Thoracic aorta (tissue), 2 donors: ENCODE measurements at places on chromosomes 13 and 19.

DNA sequence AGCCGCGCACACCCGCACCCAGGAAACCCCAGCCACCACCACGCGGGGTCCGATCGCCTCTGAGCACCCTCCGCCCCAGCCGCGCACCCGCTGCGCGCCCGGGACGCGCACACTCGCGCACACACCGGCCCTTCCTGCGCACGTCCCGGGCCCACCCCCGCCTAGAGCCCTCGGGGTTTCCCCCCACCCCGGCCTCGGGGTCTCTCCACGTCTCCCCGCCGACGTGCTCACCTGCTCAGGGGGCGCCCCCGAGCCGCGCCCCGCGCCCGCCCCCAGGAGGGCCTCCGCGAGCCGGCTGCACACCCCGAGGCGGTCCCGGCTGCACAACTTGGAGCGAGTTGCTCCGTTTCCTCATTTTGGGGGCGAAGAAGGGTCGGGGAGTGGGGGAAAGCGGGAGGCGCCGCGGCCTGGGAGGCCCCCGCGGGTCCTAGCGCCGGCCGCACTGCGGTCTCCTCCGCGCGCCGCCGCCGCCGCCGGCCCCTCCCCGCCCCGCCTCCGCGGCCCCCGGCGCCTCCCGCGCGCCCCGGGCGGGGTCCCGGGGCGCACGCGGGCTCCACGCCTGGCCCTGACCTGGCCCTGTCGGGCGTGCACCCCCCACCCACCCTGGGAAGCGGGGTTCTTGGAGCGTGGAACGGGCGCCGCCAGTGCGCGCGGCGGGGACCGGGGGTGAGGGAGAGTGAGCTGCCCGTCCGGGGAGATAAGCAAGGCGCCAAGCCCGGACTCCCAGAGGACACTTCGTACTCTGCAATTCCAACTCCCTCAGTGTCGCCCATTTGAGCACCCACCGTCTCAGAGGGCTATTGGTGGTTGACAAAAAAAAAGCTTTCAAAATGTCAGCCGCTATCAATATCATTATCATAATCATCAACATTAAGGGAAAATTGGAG is at the start of gene MATK:
MATK (minus strand) TSS at position 444 of the 887 bp plus-strand sequence. CDS start 1,246 bp downstream, outside the sequence.
- no peak for DNase-seq
- H3K27me3 ChIP-seq, result no peaks in the 10 kb centered on the region
- no peaks in the 10 kb centered on the region for H3K4me1 ChIP-seq
- H3K36me3 ChIP-seq, result no peaks in the 10 kb centered on the region

- DNase-seq, result no peak
- no peaks in the 10 kb centered on the region for H3K27me3 ChIP-seq
- no peaks in the 10 kb centered on the region for H3K36me3 ChIP-seq
Observed at GRCh38 chr13:47178090-47178950, 281.5 kb upstream of the HTR2A start.

DNA sequence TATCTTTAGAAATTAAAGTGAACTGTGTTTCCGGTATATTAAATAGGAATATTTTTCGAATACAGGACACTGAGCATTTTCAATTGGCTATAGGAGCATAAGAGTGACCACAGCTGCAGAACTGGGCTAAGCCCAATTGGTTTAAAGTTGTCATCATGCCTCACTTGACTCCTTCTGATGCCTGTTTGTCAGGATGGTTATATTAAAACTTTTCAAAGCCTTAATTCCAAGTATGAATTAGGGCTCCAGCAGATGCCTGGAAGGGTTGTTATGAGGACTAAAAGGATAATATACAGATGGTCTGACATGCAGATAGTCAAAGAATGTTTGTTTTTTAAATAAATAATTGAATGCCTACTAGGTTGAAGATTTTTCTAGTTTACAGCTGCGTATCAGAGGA is 100.0 kb downstream of the LMO7 start:
- peaks cover 29% of the 10 kb centered on the region for H3K4me1 ChIP-seq
- H3K4me3 ChIP-seq, result no peak overlapping the region
- no peaks in the 10 kb centered on the region for H3K27me3 ChIP-seq
- no peak for DNase-seq

GRCh38 chr19:47661611-47662010 is 51.6 kb upstream of the EHD2 start:
- DNase-seq, result no peak
- H3K4me3 ChIP-seq, result no peak overlapping the region
- H3K27ac ChIP-seq, result peak overlapping the region; percentile 57
- no peaks in the 10 kb centered on the region for H3K27me3 ChIP-seq

DNA sequence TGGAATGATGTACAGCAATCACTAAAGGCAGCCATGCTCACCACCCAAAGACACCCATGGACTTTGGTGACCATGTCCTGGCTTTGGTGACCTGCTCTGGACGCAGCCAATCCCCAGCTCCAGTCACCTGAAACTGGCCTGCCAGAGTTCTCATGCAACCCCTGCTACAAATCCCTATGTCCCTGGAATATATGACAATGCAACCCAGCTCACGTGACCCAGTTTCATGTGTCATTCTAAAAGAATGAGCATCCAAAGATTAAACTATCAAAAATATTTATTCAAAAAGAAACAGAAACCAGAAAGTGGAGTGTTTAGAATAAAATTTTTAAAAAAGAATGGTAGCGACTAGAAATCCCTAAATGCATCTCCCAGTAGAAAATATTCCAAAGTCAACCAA is 203.3 kb upstream of the IRS2 start:
- no peaks in the 10 kb centered on the region for H3K27me3 ChIP-seq
- no peak overlapping the region for H3K4me3 ChIP-seq
- H3K4me1 ChIP-seq, result no peaks in the 10 kb centered on the region
- DNase-seq, result no peak

DNA sequence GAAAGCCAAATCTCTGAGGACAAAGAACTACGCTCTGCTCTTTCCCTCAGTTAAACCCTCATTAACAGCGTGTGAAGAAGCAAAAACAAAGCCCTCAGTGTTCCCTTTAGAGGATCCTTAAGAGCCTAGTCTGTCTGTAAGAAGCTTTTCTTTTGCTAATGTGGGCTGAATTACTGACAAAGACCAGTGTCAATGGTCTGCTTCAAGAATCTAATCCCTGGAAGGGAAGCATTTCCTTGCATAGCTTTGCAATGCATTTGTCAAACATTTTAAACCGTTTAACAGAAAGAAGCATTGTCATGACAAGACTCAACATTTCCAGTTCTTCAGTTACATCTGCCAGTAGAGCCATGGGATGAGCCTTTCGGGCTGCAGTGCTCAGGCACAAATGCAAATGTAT is 64.9 kb downstream of the EDNRB start:
- no peak for DNase-seq
- no peaks in the 10 kb centered on the region for H3K36me3 ChIP-seq
- no peak overlapping the region for H3K4me3 ChIP-seq
- H3K27ac ChIP-seq, result no peak overlapping the region
- H3K4me1 ChIP-seq, result no peaks in the 10 kb centered on the region
- no peaks in the 10 kb centered on the region for H3K27me3 ChIP-seq

GRCh38 chr19:49514151-49514550 is 1.7 kb downstream of the FCGRT start:
- H3K27ac ChIP-seq, result no peak overlapping the region
- no peak for DNase-seq
- no peaks in the 10 kb centered on the region for H3K36me3 ChIP-seq
- no peaks in the 10 kb centered on the region for H3K27me3 ChIP-seq

DNA sequence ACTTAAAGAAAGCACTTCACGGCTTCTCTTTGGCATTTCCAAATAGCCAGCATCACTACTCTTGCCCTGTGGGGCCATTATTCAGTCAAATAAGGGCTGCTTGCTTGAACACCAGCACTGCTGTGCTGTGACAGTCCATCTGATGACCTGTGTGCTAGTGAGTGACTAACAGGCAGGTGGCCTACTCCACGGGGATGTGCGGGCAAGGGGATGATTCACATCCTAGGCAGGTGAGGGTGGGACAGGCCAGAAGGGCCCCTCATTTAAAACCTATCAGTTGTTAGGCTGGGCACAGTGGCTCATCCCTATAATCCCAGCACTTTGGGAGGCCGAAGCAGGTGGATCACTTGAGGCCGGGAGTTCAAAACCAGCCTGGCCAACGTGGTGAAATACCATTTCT is 8.2 kb downstream of the CCNE1 start:
- H3K36me3 ChIP-seq, result no peaks in the 10 kb centered on the region
- no peaks in the 10 kb centered on the region for H3K4me1 ChIP-seq
- no peak overlapping the region for H3K4me3 ChIP-seq
- H3K27me3 ChIP-seq, result no peaks in the 10 kb centered on the region
- no peak for DNase-seq

- H3K27ac ChIP-seq, result no peak overlapping the region
- H3K36me3 ChIP-seq, result no peaks in the 10 kb centered on the region
- peaks cover 8% of the 10 kb centered on the region for H3K4me1 ChIP-seq
- no peaks in the 10 kb centered on the region for H3K27me3 ChIP-seq
Observed at GRCh38 chr13:93411186-93411680, 184.6 kb downstream of the GPC6 start.

DNA sequence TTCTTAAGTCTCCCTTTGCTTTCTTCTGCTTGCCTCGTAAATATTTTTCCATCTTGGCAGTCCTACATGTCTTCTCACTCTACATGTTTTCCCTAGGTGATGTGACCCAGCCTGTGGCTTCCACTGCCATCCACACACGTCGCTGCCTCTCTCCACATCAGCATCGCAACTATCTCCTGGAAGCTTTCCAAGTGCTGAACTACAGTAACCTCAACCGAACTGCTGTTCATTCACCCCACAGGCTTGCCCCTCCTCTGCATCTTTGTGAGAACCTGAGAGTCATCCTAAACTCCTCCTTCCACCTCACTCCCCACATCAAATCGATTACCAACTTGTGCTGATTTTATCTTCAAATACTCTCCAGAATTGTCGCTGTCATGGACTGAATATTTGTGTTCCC is 41.2 kb upstream of the USPL1 start:
- H3K36me3 ChIP-seq, result no peaks in the 10 kb centered on the region
- H3K27me3 ChIP-seq, result no peaks in the 10 kb centered on the region
- no peak overlapping the region for H3K4me3 ChIP-seq
- H3K27ac ChIP-seq, result no peak overlapping the region

DNA sequence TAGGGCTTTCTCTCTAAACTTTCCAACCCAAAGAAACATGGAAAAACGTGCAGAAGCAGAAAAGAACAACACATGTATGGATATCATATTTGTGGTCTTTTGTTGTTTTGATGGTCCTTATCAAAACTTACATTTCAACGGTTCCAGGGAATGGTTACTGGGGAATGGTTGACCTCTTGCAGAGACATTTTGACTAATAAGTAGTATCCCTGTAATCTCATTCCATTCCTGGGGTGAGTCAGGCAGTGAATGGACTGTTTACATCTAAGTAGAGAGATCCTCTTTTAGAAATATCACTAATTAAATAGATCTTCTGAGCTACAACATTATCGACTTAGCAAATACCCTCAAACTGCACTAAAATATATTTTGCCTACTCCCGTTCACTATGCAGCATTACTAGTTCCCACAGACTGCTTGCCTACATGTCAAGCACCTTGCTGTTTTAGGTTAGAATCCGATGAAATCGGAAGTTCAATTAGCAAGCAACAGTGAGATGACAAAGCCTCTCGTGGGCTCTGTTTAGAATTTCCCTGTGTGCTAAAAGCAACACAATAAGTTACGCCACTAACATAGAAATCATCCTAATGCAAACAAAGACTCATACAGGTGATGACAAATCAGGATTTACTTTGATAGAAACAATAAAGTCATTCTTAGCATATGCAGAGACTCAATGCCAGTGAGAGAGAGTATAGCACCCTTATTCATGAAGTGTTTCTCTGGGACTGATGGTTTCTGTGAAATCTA is 797.7 kb upstream of the ARGLU1 start:
- H3K36me3 ChIP-seq, result no peaks in the 10 kb centered on the region
- H3K4me3 ChIP-seq, result no peak overlapping the region
- H3K27ac ChIP-seq, result no peak overlapping the region
- DNase-seq, result no peak
- no peaks in the 10 kb centered on the region for H3K27me3 ChIP-seq
